ENCODE measurements at places on chromosomes 7 and 10. TPM values are rescaled to one million over a fixed set of nuclear protein-coding genes. Genes with fewer than 3 reads are reported as not detected.
A peak's percentile ranks its signal among the peaks of the same experiment; 100 is the strongest.

GRCh38 chr10:125156196-125156595 is 4.2 kb downstream of the CTBP2 start:
- H3K4me1 ChIP-seq = peaks cover 14% of the 10 kb centered on the region
- H3K27me3 ChIP-seq = no peaks in the 10 kb centered on the region
- H3K27ac ChIP-seq = no peak overlapping the region
- H3K4me3 ChIP-seq = peak overlapping the region; percentile 92

GRCh38 chr10:72540193-72540807 is 85.6 kb downstream of the MICU1 start:
- DNase-seq = no peak
- no peaks in the 10 kb centered on the region for H3K27me3 ChIP-seq
- no peaks in the 10 kb centered on the region for H3K4me1 ChIP-seq

DNA sequence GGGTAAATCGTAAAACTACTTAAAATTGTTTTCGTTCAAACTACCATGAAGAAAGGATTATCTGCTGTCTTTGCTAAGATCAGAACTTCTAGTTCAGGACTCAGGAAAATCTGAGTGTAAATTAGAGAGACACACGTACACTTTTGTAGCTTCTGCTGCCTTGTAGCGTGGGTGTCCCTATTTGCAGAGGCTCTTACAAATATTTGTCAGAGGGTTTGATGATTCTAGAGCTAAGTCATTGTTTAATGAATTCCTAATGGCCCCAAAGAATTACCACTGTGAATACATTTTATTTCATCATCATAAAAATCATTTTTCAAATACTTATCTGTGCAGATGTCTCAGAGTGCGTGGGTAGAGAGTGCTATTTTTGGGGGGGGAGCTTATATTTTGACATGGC is 314.9 kb downstream of the LRMDA start:
- no peaks in the 10 kb centered on the region for H3K4me1 ChIP-seq
- H3K36me3 ChIP-seq = no peaks in the 10 kb centered on the region
- no peak for DNase-seq
- no peak overlapping the region for H3K27ac ChIP-seq

GRCh38 chr10:72702868-72703581 is 11.1 kb downstream of the MCU start:
- H3K27ac ChIP-seq = no peak overlapping the region
- H3K36me3 ChIP-seq = no peaks in the 10 kb centered on the region
- no peak for DNase-seq
- H3K4me3 ChIP-seq = no peak overlapping the region
- peaks cover 4% of the 10 kb centered on the region for H3K4me1 ChIP-seq

- H3K27ac ChIP-seq = no peak overlapping the region
- DNase-seq = no peak
- H3K27me3 ChIP-seq = no peaks in the 10 kb centered on the region
- H3K4me1 ChIP-seq = peaks cover 34% of the 10 kb centered on the region
These were observed 113.9 kb downstream of the MYOF start for GRCh38 chr10:93368210-93368609.

- H3K27ac ChIP-seq = no peak overlapping the region
- H3K4me3 ChIP-seq = no peak overlapping the region
- no peaks in the 10 kb centered on the region for H3K27me3 ChIP-seq
- H3K36me3 ChIP-seq = no peaks in the 10 kb centered on the region
- DNase-seq = peak; percentile 58
These were observed 190.2 kb downstream of the RAMP3 start for GRCh38 chr7:45347804-45348203.

DNA sequence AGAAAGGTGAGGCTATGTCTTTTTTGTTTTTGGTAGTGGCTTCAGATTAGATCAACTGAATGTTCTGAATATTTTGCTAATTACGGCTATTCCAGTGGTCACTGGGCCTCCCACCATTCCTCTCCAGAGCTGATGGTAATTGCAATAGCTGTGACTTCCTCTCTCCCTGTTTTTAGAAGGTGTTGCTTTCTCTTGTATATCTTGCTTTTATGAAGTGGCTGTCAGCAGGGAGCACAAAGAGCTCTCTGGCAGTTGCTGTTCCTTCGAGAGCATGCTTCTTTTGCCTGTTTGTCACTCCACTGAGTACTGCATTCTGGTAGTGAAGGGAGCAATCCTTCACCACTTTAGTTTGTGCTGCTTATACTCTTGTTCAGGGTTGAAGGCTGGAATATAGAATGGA is 133.3 kb downstream of the EXOC4 start:
- DNase-seq = peak; percentile 73
- peaks cover 6% of the 10 kb centered on the region for H3K4me1 ChIP-seq
- H3K27me3 ChIP-seq = no peaks in the 10 kb centered on the region
- H3K4me3 ChIP-seq = no peak overlapping the region
- no peak overlapping the region for H3K27ac ChIP-seq
- peaks cover 3% of the 10 kb centered on the region for H3K36me3 ChIP-seq

DNA sequence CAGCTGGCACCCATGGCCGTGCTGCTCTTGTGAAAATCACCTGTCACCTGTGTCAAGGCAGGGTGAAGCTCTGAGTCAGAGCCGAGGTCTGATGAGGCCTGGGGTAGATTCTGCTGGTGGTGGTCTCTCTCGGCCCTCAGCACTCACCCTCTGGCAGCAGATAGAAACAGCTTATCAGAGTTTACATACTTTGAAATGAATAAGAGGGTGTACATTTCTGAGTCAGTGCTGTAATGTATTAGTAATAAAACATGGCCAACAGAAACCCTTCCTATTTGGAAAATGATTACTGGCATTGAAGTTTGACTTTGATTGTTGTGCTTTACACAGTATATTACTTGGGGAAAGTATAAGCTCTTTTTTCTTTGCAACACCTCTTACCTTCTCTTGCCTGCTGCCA is 228.8 kb downstream of the SNX10 start:
- DNase-seq = no peak
- H3K27me3 ChIP-seq = no peaks in the 10 kb centered on the region
- no peak overlapping the region for H3K4me3 ChIP-seq

DNA sequence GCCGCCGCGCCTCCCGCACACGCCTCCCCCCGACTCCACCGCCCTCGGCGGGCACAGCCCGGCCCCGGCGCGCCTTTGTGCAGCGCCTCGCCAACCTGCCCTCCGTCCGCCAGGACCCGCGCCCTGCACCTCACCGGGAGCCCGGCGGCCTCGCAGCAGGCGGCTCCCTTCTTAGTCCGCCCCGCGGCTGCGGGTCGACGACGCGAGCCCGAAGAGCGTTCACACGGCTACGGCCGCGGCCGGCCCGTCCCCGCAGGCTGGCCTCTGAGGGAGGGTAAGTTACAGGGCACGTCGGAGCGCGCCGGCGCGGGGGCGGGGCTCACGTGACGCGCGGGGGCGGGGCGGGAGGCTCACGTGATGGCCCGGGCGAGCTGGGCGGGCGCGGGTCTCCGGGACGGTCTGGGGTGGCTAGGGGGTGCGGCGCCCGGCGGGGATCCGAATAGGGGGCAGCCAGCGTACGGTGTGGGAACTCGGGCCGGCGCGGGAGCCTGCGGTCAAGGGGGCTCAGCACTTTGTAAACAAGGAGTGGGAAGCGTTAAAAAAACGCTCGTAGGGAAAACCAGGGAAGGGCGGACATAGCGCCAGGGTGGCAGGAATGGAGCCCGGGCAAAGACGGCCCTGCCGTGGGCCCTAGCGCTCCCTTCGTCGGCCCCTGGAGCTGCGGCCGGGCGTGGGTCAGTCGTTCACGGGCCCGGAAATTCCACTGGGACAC is at the start of gene ARHGAP12:
TSS of gene ARHGAP12 (minus strand) at position 283 of the 712 bp plus-strand sequence. CDS start 19,976 bp downstream, outside the sequence.
- H3K27me3 ChIP-seq = no peaks in the 10 kb centered on the region
- peak within 1 kb of the TSS; percentile 100 for H3K4me3 ChIP-seq
- H3K36me3 ChIP-seq = peaks cover under 1% of the 10 kb centered on the region
- peak; percentile 98 for DNase-seq
- H3K27ac ChIP-seq = peak within 1 kb of the TSS; percentile 94
- H3K4me1 ChIP-seq = peaks cover 15% of the 10 kb centered on the region

DNA sequence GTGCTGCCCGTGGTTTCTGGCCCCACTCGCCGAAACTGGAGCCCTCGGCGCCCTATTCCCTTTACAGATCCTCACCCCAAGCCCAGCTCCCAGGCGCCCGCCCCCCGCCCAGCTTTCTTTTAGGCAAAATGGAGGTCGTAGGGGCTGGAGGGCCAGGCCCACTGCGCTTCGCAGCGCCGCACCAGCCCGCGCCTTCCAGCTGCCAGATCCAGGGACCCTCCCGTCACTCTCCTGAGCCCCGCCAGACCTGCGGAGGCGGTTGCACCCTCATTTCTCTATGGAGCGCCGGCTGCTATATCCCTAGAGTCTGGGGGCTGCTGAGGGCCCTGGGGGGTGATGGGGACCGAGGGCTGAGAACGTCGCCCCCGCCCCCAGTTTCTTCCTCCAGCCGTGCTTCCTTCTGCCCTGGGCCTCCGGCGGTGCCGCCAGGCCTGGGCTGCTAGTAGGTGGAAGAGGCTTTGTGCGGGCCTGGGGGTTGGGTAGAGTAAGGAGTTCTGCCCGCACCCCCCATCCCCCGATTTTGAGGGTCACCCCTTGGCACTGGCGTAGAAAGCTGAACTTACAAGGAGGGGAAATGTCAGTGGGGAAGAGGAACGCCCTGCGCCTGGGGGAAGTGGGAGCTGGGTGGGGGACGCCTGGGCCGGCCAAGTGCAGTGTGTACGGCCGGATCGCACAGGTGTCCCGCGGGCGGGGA is 1.0 kb downstream of the GNB2 start:
- H3K27ac ChIP-seq = peak overlapping the region; percentile 32
- peaks cover 20% of the 10 kb centered on the region for H3K36me3 ChIP-seq
- peak; percentile 76 for DNase-seq
- no peaks in the 10 kb centered on the region for H3K4me1 ChIP-seq
- peak overlapping the region; percentile 87 for H3K4me3 ChIP-seq

DNA sequence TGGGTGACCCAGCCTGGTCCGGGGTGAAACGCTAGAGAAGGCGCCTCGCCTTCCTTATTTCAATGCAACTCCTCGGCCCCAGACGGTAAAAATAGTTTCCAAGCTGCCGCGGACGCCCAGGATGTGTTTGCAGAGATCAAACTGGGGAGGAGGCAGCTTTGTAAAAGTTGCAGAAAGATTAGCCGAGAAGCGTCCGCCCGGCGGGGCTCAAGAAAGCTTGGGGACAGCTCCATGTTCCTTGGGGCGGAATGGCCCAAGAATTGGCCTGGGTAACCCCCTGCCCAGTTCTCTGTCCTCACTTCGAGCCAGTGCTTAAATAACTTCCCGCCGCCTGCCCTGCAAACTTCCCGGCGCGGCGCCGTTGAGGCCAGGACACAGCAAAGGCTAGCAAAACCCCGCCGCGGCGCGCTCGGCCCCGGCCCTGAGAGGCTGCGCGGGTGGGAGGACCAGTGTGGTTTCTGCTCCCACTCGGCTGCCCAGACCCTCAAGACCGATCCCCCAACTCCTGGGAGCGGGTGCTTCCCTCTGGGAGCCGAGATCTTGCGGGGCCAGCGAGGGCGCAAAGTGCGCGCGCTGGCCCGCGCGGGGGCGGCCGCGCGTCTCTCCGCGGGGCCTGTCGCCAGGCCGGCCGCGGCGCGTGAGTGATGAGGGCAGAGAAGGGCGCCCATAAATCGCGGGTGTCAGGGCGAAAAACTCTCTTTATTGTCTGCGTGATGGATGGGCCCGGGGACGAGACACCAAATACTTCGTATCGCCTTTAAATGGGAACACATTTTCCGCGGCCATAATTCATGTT is 6.3 kb upstream of the ZNF503 start:
- peaks cover 5% of the 10 kb centered on the region for H3K4me1 ChIP-seq
- peak; percentile 83 for DNase-seq
- peak overlapping the region; percentile 73 for H3K27ac ChIP-seq
- H3K27me3 ChIP-seq = peaks cover 94% of the 10 kb centered on the region
- H3K4me3 ChIP-seq = peak overlapping the region; percentile 78
- H3K36me3 ChIP-seq = no peaks in the 10 kb centered on the region

DNA sequence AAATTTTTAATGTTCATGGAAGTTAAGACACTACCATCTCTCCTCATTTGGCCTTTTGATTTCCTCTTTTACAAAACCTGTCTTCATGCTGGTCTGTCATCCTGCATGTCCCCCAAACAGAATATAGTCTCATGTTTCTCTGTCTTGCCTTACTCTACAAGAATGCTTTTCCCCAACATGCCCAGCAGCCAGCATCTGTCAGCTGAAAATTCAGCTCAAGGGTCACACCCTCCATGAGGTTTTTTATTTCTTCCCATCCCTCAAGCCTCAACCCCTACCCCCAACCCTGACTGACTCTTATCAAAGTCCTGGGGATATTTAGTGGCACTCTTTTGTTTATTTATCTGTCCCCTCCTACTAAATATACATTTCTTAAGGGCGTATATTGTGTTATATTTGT is 202.0 kb downstream of the ANK3 start:
- no peaks in the 10 kb centered on the region for H3K27me3 ChIP-seq
- H3K4me1 ChIP-seq = peaks cover 8% of the 10 kb centered on the region
- H3K4me3 ChIP-seq = no peak overlapping the region
- DNase-seq = no peak
- H3K27ac ChIP-seq = no peak overlapping the region

GRCh38 chr7:72015136-72015535 is 397.0 kb downstream of the CALN1 start:
- DNase-seq = no peak
- no peaks in the 10 kb centered on the region for H3K36me3 ChIP-seq
- no peak overlapping the region for H3K27ac ChIP-seq
- H3K27me3 ChIP-seq = no peaks in the 10 kb centered on the region

GRCh38 chr10:97454330-97455036 is 8.5 kb downstream of the ZDHHC16 start:
- no peaks in the 10 kb centered on the region for H3K27me3 ChIP-seq
- no peak overlapping the region for H3K27ac ChIP-seq
- H3K36me3 ChIP-seq = peaks cover 82% of the 10 kb centered on the region

DNA sequence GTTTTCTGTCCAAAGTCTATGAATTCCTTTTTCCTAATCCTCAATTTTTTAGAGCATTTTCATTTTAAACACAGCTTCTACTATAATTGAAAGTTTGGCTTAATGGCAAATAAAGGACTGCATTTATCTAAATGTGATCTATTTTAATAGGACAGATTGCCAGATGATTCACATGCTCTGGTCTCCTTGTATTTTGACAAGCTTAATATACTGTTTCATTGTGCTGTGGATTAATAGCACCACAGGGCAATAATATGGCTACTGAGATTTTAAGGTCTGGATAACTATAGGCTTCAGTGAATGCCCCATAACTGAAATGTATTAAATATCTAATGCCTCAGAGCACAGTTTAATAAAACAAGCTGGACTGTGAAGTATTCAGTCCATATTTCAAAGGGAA is 1362.8 kb downstream of the XPNPEP1 start:
- H3K27ac ChIP-seq = no peak overlapping the region
- H3K4me3 ChIP-seq = no peak overlapping the region
- no peak for DNase-seq
- H3K27me3 ChIP-seq = no peaks in the 10 kb centered on the region
- no peaks in the 10 kb centered on the region for H3K4me1 ChIP-seq

The CCDC3 gene
- total RNA-seq = 4.2 TPM

The TLL2 gene
- 0.11 TPM for total RNA-seq

The DENND2A gene
- 28.5 TPM for total RNA-seq

The LIPJ gene
- not detected for total RNA-seq

The LRRC4 gene
- total RNA-seq = 0.38 TPM

The OPALIN gene
- total RNA-seq = not detected

The CFAP69 gene
- total RNA-seq = 6.6 TPM

The SHH gene
- 1.6 TPM for total RNA-seq
